ENCODE measurements at places on chromosomes 16 and 17. TPM values are rescaled to one million over a fixed set of nuclear protein-coding genes. Genes with fewer than 3 reads are reported as not detected.
A peak's percentile ranks its signal among the peaks of the same experiment; 100 is the strongest.

- H3K36me3 ChIP-seq = no peaks in the 10 kb centered on the region
- H3K27me3 ChIP-seq = no peaks in the 10 kb centered on the region
- no peaks in the 10 kb centered on the region for H3K4me1 ChIP-seq
- H3K27ac ChIP-seq = no peak overlapping the region
- no peak for DNase-seq
Observed at GRCh38 chr16:64238571-64238970, 883.3 kb downstream of the CDH11 start.

GRCh38 chr17:74271901-74272561 lies 2.0 kb upstream of the DNAI2 start:
- peaks cover 3% of the 10 kb centered on the region for H3K4me1 ChIP-seq
- no peak for DNase-seq
- H3K27me3 ChIP-seq = no peaks in the 10 kb centered on the region

DNA sequence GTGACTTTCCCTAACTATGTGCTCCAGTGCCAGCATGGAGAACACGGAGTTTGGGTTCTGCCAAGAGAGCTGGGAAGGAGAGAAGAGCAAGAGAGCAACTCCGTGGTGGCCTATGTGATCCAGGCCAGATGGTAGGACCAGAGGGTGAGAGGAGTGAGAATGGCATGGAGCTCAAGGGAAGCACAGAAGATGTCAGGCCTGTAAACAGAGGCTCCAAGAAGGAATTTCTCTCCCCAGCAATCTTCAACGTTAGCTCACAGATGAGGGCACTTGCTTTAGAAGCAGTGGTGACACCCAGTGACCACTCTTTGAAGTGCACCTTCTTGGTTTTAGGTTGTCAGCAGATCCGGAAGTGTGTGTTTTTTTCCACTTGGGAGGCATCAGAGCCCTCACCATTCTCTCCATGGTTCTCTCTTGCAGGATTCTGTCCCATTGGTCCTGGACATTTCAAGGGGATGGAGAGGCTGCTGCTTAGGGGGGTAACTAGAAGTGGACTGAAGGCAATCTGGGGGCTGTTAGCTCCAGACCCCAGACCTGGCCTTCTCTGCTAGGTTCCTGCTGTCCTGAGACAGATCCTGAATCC lies 18.1 kb upstream of the TMEM98 start:
- DNase-seq = peak; percentile 59
- H3K27ac ChIP-seq = no peak overlapping the region
- peaks cover 7% of the 10 kb centered on the region for H3K4me1 ChIP-seq
- no peak overlapping the region for H3K4me3 ChIP-seq
- no peaks in the 10 kb centered on the region for H3K27me3 ChIP-seq
- no peaks in the 10 kb centered on the region for H3K36me3 ChIP-seq

LRRC46 gene
- total RNA-seq = 0.51 TPM

DPEP2 gene
- total RNA-seq = 0.32 TPM
